ENCODE measurements at places on chromosomes 1 and 21. TPM values are rescaled to one million over a fixed set of nuclear protein-coding genes. Genes with fewer than 3 reads are reported as not detected.

- no peak for DNase-seq
These were observed 69.9 kb upstream of the ADGRL2 start for GRCh38 chr1:81730881-81731280.

DNA sequence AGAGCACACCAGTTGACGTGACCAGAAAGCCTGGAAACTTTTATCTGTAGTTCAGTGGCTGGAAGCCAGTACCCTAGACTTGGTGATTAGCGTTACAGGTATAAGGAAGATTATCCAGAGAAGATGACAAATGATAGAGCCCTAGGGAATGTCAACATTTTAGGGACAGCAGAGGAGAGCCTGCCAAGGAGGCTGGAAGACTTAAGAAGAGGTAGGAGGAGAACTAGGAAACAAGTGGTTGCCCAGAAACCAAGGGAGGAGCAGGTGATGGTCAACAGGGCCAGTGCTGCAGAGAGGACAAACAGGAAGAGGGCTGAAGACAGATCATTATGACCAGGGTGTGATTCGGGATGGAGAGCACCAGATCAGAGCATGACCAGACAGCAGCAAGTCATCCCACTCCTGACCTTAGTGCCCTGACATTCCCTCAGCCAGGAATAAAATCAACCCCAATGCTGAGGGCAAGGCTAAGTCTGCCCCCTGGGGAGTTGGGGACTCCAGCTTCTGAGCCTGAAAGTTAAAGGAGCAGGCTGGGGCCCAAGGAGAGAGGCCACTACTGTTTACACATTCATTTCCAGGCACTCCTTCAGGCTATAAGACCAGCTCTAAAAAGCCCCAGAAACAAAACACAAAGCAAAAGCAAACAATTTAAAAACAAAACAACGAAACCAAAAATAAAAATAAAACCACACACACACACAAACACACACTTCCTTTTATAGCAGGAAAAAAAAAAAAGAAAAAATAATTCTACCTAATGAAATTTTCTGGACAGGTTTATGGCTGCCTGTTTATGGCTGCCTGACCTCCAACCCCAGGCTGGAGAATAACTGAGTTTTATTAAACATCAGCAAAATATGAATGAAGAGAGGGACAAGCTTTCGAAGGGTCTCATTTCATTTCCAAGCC lies 48.6 kb upstream of the LRRC52 start:
- DNase-seq, result no peak

DNA sequence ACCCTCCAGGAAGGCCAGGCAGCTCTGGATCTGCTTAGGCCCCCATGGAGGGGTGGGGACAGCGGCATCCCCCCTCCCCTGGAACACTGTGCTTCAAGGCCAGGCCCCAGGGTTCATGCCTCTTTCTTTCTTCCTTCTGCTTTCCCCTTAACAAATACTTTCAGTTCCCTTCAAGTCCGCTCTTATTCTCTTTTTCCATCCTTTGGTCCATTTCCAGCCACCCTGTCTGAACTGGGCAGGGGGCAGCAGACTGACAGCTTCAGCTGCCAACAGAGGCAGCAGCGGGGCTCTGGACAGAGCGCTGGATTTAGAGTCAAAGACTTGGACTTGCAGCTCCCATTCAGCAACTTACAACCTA lies 1.1 kb upstream of the CD244 start:
- DNase-seq, result no peak

- no peak for DNase-seq
These were observed 18.8 kb downstream of the TNFRSF25 start for GRCh38 chr1:6447016-6447817.

- no peak for DNase-seq
These were observed 63.9 kb downstream of the PLPPR4 start for GRCh38 chr1:99328171-99328570.

GRCh38 chr1:81802707-81803430 lies 2.1 kb downstream of the ADGRL2 start:
- DNase-seq, result peak; percentile 79

GRCh38 chr1:155657463-155657862 lies 31.1 kb downstream of the YY1AP1 start:
- no peak for DNase-seq

- peak; percentile 25 for DNase-seq
These were observed 22.9 kb downstream of the TSHB start for GRCh38 chr1:115052454-115053083.

DNA sequence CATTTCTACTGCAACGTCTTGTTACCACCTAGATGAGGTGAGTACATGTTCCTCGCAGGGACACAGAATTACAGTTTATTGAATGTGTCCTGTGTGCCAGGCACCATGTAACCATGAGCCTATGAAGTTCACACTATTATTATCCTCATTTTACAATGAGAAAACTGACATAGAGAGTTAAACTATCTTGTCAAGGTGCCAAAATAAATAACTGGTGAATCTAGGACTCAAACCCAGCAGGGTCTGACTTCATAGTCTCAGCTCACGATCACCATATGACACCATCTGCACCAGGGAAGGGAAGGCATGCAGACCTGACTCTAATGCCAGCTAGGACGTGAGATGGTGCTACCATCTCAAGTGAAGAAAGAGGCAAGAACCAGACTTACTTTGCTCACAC lies 2.4 kb downstream of the SELE start:
- no peak for DNase-seq

GRCh38 chr1:48077795-48078222 lies 80.6 kb upstream of the TRABD2B start:
- no peak for DNase-seq

- peak; percentile 89 for DNase-seq
These were observed 24.4 kb downstream of the SNAP47 start for GRCh38 chr1:227759341-227760300.

DNA sequence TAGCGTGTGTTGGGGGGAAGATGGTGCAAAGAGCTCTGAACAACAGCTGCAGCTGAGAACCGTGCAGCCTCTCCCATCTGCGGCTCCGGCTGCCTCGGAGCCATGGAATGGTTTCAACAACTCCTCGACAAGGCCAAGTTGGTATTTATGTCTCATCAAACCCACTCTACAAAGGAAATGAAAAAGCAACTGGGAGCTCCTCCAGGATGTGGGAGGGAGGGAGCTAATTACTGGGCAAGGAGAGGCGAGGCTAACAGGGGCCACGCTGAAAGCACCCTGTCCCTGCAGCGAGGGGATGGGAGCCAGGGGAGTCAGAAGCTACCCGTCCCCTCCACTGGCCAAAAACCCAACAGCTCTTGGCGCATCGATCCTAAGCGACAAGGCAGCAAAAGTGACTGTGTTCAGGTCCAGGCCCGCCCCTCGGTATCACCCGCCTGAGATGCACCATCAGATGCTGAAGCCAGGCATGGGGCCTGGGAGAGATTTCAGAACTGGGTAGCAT lies 63.1 kb downstream of the ACOT7 start:
- no peak for DNase-seq

DNA sequence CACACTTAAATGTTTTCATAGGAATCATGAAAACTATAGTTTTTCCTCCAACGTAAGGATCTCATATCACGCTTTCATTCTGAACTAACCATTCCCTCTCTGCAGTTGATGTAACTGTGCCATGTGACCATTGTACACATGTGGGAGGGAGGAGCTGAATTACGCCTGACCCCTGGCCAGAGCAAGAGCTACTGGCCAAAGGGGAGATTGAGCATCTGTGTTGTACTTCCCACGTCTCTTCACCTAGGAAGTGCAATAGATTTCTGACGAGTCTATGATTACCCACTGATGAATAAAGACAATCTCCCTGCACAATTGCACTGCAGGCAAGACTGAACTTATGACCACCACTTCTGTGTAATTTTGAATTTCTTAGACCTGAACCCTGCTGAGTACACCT lies 24.0 kb downstream of the PTPRC start:
- DNase-seq, result no peak

DNA sequence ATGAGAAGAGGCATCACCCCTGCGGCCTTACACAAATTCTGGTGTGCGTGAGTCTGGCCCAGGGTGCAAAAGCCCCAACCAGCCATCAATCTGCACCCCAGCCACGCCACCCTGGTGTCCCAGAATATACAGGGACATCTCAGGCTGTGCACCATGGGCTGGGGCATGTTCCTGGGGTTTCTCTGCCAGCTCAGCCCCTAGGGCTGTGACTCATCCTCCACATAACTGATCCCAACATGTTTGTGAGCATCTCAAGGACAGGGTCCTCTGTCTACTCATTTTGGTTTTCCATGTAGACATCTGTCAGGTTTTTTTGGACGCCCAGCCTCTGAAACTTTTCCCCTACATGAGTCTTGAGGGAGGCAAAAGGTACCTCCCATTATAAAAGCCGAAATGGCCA lies 511 bp downstream of the ZNF683 start:
- no peak for DNase-seq

GRCh38 chr21:28614791-28615190 lies 377.9 kb downstream of the LTN1 start:
- DNase-seq, result no peak

DNA sequence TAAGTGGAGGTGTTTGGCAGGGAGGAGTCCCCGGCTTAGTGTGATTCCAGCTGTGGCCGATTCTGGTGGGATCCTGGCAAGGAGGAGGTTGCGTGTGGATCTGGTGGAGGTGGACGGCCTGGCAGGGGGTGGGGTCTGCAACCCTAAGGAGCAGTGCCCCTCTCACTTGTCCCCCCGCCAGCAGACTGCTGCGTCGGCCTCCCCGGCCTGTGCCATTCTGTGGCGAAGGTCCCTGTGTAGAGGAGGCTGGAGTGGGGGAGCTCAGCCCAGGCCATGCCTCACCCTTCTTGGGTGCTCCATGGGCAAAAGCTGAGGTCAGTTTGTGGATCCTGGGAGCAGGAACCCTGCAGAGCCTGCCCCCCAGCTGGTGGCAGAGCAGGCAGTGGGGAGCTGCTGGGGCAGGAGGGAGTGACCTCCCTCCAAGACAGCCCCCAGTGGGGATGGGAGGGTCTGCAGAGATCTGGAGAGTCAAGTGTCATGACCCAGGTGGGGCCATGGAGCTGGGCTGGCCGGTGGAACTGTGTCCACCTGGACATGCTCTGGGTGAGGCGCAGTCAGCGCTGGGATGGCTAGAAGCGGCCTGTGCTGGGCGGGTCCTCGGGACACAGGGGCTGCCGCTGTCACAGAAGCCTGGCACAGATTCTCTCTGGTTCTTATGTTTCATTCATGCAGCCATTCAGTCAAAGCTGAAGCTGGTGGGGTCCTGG lies 5.3 kb downstream of the MIB2 start:
- DNase-seq, result peak; percentile 57

GRCh38 chr1:157659576-157660247 lies 40.9 kb downstream of the FCRL3 start:
- no peak for DNase-seq

DNA sequence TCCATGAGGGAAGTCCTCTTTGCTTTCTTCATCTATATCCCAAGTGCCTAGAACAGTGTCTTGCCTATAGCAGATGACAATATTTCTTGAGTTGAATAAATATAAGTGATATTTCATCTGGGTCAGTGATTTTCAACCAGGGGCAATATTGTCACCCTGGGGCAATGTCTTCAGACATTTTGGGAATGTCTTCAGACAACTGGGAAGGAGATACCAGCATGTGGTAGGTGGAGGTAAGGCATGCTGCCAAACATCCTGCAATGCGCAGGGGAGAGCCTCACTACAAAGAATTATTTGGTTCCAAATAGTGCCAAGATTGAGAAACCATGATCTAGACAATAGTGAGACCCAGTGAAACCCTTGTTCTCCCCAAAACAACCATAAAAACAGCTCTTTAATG lies 54.7 kb downstream of the C1orf94 start:
- no peak for DNase-seq

DNA sequence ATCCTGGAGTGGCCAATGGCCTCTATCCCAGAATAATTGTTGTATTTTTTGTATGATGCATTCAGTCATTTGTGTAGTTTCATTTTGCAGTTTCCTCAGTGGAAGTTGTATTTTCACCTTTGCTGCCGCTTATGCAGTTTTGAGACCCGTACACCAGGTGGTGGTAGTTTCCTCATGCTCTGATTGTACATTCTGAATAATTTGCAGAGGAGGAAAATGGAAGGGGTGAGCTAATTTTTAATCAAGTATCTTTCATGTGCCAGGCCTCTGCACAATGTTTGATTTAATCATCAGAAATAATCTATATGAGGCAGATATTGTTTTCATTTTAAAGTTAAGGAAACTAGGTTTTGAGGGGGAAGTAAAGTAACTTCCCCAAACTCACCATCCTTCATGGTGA lies 29.5 kb downstream of the HLX start:
- DNase-seq, result no peak

Gene BATF3
- polyA plus RNA-seq, result 0.03 TPM

Gene DNAJC28
- 7.6 TPM for polyA plus RNA-seq

Gene CCDC30
- 0.39 TPM for polyA plus RNA-seq

Gene ST6GALNAC5
- polyA plus RNA-seq, result 0.05 TPM

Gene MAEL
- 0.04 TPM for polyA plus RNA-seq

Gene LSM10
- polyA plus RNA-seq, result 134 TPM

Gene DNAJC6
- polyA plus RNA-seq, result 0.23 TPM

Gene PTPRC
- polyA plus RNA-seq, result 0.42 TPM

Gene CYP4A11
- not detected for polyA plus RNA-seq

Gene NOC2L
- 78.1 TPM for polyA plus RNA-seq

Gene TNFRSF18
- polyA plus RNA-seq, result 0.13 TPM

Gene ATPAF1
- 60.9 TPM for polyA plus RNA-seq
